ENCODE measurements at places on chromosomes 2 and 18. TPM values are rescaled to one million over a fixed set of nuclear protein-coding genes. Genes with fewer than 3 reads are reported as not detected.

- no peaks in the 10 kb centered on the region for H3K36me3 ChIP-seq
- DNase-seq, result no peak
- no peak overlapping the region for H3K27ac ChIP-seq
- H3K4me1 ChIP-seq, result no peaks in the 10 kb centered on the region
- no peak overlapping the region for H3K4me3 ChIP-seq
These were observed 238.9 kb downstream of the FHOD3 start for GRCh38 chr18:36536426-36536825.

The RUFY4 gene
- 0.69 TPM for polyA plus RNA-seq

The CFAP65 gene
- polyA plus RNA-seq, result 3.4 TPM

DNA sequence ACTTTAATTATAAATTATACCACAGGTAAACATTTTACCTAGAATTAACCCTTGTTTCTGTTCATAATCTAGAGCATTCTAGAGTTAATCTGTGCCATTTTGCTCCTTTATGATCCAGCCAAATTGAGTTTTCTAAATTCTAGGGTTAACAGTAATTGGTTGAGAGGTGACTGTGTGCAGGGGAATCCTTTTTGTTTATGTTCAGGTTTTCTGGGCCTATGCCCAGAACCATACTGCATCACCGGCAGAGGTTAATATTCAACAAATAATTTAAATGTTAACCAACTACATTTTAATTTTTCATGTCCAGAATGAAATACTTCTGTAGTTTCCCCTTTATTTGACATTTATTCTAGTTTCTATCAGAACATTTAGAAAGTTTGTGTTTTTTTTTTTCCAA lies 32.3 kb downstream of the CARF start:
- H3K27me3 ChIP-seq, result no peaks in the 10 kb centered on the region
- H3K36me3 ChIP-seq, result no peaks in the 10 kb centered on the region
- no peak overlapping the region for H3K27ac ChIP-seq
- H3K4me3 ChIP-seq, result no peak overlapping the region
- DNase-seq, result no peak
- H3K4me1 ChIP-seq, result no peaks in the 10 kb centered on the region

All from large intestine (tissue), 12 donors.